ENCODE measurements at places on chromosomes 7 and 10.

DNA sequence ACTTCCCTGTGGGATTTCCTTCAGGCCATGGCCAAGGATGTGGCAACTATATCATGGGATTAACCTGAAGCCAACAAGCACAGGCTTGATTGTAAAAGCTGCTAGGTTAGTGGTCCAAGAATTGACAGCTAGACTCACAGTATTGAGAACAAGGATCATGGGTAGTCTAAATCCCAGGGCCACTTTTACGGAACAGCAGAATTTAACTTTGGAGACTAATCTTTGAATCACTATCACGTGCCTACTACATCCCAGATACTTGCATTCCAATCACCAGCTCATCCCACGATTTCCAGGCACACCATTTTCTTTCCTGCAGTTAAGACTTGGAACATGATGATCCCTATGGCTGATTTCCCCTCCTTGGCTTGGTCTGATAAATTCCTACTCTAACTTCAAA lies 65.6 kb upstream of the ADO start:
- no peak for DNase-seq

DNA sequence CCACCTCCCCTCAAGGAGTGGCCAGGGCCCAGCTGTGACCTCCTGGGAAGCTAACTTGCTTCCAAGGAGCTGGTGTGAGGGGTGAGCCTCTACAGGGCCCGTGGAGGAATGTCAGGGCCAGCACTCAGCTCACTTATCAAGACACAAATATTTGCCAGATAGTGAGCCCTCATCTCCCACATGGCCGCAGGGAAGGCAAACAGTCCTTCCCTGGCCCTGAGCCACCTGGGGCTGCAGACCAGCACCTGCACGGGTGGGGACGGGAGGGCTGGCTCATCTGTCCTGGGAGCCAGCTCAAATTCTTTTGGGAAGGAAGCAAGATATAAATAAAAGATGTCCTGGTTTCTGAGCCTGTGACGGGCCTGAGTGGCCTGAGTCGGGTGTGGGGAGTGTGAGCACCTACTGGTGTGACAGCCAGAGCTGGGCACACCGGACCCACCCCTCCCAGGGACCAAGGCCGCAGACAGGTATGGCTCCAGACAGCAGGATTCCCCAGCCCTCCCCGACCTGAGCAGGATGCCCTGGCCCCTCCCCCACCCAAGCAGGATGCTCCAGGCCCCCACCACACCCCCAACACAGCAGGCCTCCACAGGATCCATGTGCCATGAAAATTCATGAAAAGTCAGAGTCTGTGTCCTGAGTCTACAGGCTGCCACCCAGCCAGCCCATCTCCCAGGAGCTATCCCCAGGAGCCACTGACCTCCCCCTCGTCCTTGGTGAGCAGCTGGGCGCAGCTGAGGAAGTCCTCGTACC lies 148.0 kb downstream of the MAPK8 start:
- no peak for DNase-seq

DNA sequence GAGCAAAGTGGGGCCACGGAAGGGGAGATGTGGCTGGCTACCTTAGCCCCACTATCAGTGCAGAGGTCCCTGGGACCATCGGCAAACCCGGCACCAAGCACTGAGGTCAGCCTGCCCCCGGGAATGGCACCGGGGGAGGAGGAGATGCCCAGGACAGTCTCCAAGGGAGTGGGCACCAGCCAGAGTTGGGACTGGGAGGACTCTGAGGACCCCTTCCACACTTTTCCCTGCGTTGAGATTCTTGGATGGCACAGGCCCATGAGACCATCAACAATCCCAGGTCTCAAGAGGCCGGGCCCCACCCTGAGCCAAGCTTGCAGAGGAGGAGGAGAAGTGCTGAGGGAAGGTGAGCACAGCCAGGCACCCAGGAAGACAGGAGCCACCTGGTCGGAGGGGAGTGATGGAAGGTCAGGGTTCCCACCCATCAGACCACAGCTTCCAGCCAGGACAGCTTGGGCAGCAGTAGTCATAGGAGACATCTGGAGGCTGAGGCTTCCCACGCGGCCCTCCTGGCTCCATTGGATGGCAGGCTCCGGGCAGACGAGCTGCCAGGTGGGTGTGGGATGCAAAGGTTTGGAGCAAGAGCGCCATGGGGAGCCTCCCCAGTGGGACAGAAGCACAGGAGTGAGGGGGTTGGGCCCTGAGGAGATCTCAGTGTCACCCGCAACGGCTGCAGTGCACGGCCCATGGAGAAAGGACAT lies 2.6 kb upstream of the OPN4 start:
- DNase-seq = no peak

DNA sequence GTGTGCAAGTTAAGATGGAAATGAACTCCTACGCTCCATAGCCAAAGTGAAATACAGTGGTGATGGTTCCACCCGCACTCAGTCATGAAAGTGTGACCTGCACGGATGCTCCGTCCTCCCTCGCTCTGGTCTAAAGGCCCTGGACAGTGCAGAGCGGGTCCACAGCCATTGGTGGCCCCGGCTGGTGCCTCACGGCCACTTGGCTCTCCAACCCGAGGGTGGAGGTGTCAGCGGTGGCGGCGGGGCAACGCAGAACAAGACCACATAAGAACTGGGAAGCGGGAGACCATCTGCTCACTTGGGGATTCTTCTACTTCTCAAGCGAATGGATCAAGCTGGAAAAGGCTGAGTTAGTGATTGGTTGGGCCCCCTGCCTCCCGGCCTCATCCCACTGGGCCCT lies 60.7 kb downstream of the NKX6-2 start:
- DNase-seq = no peak

DNA sequence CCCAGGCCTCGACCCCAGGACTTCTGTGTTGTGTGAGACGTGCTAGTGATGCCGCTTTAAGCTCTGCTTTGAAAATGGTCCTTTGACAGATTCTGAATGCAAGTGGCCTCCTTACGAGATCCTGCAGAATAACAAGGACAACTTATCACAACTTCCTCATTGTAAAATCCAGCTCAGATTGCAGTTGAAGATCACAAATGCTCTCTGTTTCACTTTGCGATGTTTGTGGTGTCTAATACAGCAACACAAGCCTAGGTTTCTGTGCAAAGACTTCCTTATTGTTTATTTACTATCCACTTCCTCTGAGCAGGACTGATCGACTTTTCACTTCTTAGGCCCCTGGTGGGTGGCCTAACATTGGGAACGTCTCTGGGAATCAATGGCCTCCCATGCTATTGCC lies 31.7 kb upstream of the INSIG1 start:
- no peak for DNase-seq

- no peak for DNase-seq
Observed at GRCh38 chr10:48623607-48624132, 18.8 kb upstream of the ARHGAP22 start.

DNA sequence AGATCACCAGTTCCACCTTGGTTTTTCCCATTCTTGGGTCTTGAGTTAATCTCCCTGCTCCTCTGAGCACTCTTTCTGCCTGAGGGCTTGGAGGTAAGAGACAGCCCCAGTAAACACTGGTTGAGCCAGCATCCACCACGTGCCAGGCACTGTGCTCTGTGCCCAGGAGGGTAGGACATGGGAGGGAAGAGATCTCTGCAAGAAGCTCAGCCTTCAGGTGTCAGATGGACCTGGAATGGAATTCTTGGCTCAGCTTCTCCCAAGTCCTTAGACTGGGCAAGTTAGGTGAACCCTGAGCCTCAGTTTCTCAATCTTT lies 2.5 kb downstream of the ZYX start:
- DNase-seq = no peak

DNA sequence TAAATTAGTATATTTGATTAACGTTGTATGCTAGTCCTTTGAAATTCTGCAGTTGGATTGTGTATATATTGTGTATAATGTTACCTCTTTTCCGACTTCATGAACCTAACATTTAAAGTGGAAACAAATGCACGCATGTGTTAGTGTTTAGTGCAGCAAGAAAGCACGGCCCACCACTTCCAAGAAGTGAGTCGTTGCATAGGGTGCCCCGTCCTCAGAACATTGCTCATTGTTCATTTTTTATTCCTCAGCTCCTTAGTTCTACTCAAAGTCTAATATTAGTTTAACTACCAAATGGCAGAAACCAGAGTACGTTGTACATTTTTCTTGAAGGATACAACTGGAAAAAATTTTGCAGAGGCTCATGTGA lies 407.6 kb downstream of the AUTS2 start:
- DNase-seq = no peak

GRCh38 chr7:153399554-153399940 lies 640.0 kb downstream of the ACTR3B start:
- DNase-seq = no peak

DNA sequence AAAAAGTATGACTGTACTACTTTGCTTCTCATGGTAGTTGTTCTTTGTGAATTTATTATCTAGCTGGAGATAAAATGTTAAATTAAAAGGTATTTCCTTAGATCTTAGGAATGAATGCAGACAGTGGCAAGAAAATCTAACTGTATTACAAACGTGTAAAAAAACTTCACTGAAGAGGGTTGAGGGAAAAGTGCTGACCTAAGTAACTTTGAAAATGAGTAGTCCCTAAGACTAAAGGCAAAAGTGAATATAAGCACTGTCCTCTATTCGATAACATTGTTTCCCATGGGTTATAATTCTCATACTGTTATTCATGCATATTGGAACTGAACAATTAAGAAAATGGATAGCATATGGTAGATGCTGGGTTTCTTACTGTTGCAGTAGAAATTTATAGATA lies 146.7 kb upstream of the EFCAB10 start:
- DNase-seq = no peak

DNA sequence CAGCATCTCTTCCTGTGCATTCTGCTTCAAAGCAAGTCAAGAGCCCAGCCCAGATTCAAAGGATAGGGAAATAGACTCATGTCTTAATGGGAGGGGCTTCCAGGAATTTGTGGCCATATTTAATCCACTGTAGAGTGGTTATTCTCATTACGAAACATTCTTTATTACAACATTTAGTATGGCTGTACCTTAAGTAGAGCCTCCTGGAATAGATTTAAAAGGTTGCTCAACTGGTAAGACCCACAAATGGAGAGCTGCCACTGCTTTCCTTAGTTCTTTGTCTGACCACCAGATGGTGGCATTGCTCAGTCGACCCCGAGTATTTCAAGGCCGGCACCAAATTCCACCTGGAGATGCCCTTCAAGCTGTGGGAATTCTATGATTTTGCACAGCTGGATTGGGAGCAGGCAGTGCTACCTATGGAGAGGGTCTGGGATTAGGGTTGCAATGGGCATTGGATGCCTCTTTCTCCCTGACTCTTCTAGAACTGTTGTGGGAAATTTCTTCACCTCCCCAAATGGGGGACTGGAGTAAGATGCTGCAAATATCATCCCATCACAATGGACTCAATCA lies 102.2 kb downstream of the RBM20 start:
- DNase-seq = peak; percentile 81

GRCh38 chr10:27153845-27154193 lies 365 bp downstream of the YME1L1 start:
- DNase-seq = peak; percentile 33

DNA sequence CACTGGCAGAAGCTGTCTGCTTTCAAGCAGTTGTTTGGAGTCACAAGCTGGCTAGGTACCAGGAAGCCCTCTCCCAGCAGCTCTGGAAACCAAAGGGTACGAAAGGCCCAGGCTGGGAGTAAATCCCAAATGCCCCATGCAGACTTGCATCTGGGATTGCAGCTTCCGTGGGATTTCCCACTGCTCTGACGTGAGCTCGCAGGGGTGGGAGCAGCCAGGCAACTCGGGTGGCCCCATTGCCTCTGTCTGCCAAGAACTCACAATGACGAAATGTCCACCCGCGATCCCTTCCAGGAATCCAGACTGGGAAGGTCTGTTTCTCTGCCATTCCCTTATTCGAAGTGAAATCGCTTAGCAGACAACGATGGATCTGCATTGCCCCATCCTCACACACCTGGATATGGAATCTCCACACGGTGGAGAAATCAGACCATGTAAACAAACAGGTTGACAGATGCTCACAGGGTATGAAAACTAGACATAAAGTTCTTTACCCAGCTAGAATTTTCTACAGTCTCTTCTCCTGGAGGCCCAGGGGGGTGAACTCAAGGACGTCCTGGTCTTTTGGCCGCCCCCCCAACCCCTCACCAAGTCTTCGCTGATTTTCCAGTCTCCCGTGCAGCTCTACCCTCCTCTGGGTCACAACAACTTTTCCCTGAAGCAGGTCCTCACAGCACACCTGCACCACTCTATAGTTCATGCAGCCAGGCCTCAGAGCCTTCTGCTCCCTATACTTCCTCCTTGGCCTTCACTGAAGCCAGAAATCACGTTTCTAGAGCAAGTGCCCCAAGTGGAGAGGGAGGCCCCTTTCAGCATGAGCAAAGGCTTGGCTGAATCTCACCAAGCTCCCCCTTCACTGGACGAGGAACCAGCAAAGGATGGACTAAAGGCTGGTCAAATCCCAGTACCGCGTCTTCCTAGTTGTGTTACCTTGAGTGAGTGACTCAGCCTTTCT lies 20.0 kb downstream of the SH3PXD2A start:
- peak; percentile 63 for DNase-seq

- DNase-seq = no peak
Observed at GRCh38 chr7:2959103-2959680, 84.5 kb downstream of the CARD11 start.

DNA sequence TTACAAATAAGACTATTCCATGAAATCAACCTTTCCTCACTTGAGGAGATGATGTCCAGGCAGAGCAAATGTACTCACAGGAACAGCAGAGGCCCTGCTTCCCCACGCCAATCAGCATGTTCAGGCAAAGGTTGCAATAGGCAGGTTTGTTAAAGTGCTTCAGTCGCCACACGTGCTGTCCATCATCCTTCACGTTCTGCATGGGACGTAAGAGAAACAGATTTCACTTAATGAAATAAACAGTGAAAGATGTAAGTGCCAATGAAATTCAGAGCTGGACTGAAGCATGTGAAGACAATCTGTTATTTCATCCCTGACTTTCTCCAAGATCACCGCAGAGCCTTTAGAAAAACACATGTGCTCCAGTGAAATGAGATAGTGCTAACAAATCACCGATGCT lies 217.4 kb downstream of the DGKB start:
- DNase-seq = no peak

GRCh38 chr10:2222631-2223030 lies 485.3 kb upstream of the ADARB2 start:
- DNase-seq = no peak

GRCh38 chr10:70782086-70782745 lies 3.0 kb downstream of the TBATA start:
- DNase-seq = no peak

- no peak for DNase-seq
Observed at GRCh38 chr10:21238044-21238443, 287.4 kb downstream of the SKIDA1 start.

DNA sequence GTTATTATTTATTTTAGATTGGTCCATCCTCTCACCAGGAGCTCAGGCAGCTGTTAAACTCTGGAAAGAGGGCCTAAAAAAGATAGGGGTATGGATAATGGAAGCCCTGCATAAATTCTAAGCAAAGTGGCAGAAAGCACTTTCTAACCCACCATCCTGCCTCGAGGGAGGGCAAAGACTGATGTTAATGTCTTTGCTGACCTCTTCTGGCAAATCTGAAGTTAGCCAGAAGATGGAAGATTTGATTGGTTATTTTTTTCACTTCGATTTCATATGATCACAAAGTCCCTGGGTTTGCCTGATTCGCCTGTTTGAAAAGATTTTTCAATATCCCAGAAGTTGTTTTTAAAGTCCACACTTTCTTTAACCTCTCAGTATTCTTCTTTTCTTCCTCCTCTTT lies 24.8 kb downstream of the OR9A2 start:
- DNase-seq = peak; percentile 34

- no peak for DNase-seq
Observed at GRCh38 chr7:154679379-154680053, 323.4 kb downstream of the PAXIP1 start.

Measured in iris pigment epithelial cell (primary cell).